ENCODE measurements at places on chromosomes 1 and 21.

- DNase-seq, result peak; percentile 72
These were observed 7.4 kb upstream of the ARF1 start for GRCh38 chr1:228074954-228075730.

DNA sequence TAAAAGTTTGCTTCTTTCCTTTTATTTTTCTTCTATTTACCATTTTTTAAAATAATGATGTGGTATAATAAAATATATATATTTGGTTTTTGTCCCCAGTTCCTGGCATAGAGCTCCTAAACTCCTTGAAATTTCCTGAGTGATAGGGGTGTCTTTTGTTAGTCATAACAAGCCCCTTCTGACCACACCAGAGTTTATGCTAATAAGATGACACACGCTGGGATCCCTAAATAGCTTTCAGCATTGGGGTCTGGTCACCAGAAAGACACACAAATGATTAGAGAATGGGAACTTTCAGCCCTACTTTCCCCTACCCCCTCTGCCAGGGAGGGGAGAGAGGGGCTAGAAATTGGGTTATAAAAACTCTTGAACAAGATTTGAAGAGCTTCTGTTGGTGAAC, 56.2 kb downstream of the COL24A1 start:
- no peak for DNase-seq

GRCh38 chr1:89064632-89065031, 376 bp downstream of the GBP1 start:
- DNase-seq, result no peak

- no peak for DNase-seq
These were observed 101.1 kb downstream of the RHOU start for GRCh38 chr1:228836427-228836826.

DNA sequence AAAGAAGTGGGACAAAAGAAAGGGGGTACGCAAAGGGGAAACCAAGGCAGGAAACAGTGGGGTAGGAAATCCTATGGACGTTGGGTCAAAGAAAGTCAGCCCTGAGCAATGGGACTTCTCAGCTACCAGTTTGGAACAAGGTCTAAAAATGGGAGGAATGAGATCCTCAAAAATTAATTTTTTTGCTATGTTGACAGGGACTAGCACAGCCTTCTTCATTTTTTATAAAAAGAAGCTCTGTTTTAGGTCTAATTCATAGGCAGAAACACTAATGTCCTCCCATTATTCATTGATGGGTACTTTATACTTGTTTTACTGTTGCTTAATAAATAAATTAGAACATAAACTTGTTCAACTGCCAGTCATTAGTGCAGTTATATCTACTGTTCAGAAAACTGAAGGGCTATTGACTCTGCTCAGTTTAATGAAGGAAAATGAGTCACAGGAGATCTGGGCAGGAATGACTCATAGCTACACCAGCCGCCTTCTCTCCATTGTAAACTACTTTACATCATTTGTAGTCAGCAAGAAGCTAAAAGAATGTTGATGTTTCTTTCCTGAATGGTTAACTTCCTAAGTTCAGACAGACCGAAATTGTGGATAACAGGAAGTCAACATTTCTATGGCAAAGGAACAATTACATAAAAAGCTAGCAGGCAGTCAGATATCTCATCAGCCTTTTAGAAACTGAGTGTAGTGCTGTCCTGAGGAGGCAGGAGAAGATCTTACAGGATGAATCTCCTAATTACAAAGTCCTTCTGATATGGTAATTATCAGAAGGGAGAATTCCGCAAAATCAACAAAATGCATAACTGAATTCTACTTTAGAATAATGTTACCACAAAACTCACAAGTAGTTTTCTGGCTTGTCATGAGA, 356.4 kb upstream of the PKN2 start:
- DNase-seq, result no peak

- DNase-seq, result no peak
These were observed 36.7 kb upstream of the FAM163A start for GRCh38 chr1:179706339-179706941.

DNA sequence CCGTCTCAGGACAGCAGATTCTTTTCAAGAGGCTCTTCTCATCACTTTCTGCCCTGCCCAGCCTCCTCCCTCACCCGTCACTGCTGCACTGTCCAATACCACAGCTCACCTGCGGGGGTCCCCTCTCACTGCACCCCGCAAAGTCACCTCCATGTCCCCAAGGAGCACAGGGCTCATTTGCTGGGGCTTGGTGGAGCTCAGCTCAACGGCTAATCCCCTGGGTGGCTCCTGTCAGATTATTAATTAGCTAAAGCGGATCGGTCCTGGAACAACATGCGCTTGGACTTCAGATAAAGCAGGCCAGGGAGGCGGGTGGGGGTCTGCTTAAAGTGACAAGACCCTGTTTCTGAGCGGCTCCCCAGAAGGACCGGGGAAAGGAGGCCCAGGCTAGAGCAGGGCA, 43.1 kb downstream of the CASZ1 start:
- no peak for DNase-seq

DNA sequence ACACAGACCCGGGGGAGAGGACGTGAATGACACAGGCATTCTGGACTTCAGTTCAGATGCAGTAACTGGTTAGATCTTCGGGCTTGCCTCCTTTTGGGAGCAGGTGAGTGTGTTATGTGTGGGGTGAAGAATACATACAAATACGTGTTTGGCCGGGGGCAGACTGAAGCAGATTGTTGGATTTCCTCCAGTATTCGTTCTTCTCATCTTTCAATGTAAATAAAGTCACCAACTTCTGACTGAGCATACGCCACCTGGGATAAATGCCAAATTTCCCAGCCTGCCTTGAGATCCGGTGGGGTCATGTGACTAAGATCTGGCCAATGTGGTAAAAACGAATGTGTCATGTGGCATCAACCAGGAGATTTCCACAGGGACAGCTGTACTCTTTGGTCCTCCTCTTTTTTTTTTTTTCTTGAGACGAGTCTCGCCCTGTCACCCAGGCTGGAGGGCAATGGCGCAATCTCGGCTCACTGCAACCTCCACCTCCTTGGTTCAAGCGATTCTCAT, 189.8 kb downstream of the RGS7 start:
- no peak for DNase-seq

DNA sequence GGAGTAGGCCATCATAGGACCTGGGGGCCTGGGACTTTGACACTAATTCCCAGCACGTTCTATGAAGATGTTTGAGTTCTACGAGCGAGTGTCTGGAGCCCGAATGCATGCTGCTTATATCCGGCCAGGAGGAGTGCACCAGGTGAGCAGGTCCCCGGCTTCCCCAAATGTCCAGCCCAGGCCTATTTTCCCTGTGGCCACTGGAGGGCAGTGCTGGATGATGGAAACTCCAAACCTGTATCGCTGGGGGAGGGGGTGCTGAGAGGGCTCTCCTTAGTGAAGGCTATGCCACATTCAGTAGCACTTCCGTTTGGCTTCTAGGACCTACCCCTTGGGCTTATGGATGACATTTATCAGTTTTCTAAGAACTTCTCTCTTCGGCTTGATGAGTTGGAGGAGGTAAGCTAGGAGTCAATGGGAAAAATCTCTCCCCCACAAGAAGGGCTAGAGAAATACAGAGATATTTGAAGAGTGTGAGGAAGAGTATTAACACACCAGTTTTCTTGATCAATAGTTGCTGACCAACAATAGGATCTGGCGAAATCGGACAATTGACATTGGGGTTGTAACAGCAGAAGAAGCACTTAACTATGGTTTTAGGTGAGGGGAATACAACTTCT, 5.2 kb upstream of the FCER1G start:
- DNase-seq, result peak; percentile 90

- DNase-seq, result no peak
These were observed 110.1 kb downstream of the GRIK1 start for GRCh38 chr21:29829564-29830275.

- DNase-seq, result no peak
These were observed 136.6 kb downstream of the PROX1 start for GRCh38 chr1:214124281-214124805.

DNA sequence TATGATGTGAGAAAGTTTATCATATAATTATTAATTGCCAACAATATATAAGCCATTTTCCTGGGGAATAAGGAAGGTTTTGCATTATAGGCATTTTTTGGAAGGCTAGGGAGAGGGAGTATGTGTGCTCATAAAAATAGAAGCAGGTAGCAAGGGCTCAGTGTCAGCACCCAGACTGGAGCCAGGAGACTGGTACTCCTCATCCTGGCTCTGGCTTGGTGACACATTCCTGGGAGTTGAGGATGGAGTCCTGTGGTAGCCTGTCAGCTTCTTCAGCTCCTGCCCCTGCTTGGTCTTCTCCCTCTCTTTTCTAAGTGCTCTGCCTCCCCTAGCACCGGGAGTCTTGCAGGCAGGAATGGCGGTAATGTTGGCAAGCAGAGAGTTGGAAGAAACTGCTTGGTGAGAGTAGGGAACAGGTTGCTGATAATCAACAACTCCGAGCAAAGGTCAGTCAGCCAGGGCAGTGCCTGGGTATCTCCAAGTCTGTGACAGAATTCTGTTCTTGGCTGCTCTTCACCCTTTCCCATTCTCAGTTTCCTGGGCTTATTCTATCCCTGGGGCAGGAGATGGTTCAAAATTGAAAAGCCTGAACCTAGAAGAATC, 23.0 kb downstream of the GIPC2 start:
- DNase-seq, result no peak

DNA sequence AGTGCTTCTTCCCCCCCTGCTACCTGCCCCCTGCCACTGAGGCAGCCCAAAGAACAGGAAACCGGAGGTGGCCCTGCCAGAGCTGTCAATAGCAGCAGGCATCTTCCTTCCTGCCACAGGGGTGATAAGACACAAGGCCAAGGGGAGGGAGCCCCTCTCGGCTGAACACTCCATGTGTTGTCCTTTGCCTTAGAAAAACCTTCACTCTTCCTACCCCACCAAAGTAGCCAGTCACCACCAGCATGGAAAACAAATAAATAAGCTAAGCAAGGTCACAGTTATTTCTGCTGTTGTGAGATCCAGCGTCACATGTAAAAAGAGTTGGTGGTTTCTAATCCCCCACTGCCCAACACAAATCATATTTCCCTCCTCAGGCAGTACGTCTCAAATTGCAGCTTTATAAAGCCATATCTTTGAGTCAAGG, 104.8 kb upstream of the DPT start:
- DNase-seq, result peak; percentile 78

- no peak for DNase-seq
These were observed 15.8 kb downstream of the C1orf167 start for GRCh38 chr1:11777658-11778322.

GRCh38 chr1:73144311-73144710, 862.0 kb upstream of the NEGR1 start:
- no peak for DNase-seq

Data from spleen (tissue), 13 donors.